Mammary epithelial cell (primary cell): ENCODE measurements at places on chromosomes 3 and 15.

- DNase-seq: no peak
Measured at GRCh38 chr3:89447243-89447642, 339.8 kb downstream of the EPHA3 start.

GRCh38 chr3:107988460-107989175 is 102.2 kb downstream of the CD47 start:
- DNase-seq: peak; percentile 64

DNA sequence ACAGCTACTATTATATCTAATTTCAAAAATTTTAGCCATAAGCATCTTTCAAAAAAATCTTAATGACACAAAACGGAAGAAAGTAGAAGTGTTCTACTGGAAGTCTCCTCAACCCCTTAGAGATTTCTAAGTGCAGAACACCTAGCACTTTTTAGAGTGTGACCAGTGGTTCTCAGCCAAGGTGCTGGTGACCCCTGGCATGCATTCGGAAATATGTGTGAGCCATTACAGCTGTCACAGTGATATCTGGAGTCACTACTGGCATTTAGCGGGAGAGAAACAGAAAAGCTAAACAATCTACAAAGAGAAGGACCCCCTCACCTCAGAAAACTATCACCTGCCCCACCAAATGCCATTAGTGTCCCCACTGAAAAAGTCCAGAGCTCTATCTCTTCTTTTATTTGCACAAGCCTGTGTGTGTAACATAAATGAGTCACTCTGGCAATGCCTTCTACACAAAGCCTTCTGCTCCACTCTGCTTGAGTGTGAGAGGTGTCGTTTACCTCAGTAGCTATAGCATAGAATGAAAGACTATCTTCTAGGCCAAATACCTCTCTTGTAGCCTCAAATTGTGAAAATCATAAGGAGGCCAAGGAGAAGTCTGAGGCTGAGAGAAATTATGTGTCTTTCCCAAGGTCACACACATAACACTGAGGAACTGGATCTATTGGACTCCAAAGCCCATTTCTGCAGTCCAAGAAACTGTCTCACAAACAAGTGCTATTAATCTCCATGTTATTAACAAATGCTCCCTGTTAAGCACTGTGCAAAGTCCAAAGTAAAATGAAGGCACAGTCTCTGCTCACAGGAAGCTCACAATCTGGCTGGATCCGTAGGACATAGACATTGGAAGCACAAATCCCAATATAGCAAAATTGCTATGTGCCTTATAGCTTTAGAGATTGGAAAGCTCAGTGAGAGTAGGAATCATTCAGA is 28.5 kb upstream of the KCNMB2 start:
- DNase-seq: no peak

GRCh38 chr15:36742696-36743095 is 163.3 kb downstream of the CDIN1 start:
- DNase-seq: peak; percentile 43

DNA sequence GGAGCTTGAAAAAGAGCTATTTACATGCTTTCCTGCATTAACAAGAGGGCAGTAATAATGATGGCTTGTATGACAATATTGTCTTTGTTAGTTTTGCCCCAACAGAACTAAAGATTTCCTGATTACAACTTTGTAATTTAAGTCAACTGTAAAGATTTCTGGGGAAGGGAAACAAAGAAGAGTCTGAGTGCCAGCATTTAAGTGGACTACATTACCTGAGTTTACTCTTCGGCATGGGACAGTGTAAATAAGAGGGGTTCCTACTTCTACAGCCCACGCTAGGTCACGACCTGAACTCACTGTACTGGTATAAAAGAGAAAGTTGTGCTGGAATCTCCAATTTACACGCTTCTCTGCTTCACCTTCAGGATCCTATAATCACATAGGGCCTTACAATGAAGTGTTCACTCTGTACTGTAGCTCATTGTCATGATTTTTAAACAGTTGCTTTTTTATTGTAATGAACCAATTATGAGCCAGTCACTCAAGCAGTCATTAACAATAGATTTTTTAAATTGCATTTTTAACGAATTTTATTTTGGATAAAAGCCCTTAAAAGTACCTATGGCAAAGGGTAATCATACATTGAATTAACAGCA is 39.6 kb downstream of the DPH6 start:
- DNase-seq: no peak

GRCh38 chr3:194537732-194538247 is 51.0 kb upstream of the ATP13A3 start:
- DNase-seq: peak; percentile 24

DNA sequence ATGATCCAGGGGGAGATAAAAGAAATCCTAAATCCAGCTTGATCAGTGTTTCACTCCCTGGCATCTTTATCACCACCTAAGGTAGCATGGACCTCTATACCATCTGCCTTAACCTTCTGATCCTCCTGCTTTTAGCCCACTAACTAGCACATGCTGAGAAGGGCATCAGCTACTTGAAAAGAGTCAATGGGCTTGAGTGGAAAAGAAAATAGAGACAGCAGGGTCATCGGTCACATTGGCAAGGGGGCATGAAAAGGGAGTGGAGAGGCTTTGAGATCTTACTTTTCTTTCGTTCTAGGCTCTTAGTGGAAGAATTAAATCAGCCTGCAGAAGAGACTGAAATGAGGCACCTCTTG is 239 bp upstream of the ZFYVE19 start:
- no peak for DNase-seq

- no peak for DNase-seq
Measured at GRCh38 chr3:195176776-195177175, 94.2 kb downstream of the XXYLT1 start.

DNA sequence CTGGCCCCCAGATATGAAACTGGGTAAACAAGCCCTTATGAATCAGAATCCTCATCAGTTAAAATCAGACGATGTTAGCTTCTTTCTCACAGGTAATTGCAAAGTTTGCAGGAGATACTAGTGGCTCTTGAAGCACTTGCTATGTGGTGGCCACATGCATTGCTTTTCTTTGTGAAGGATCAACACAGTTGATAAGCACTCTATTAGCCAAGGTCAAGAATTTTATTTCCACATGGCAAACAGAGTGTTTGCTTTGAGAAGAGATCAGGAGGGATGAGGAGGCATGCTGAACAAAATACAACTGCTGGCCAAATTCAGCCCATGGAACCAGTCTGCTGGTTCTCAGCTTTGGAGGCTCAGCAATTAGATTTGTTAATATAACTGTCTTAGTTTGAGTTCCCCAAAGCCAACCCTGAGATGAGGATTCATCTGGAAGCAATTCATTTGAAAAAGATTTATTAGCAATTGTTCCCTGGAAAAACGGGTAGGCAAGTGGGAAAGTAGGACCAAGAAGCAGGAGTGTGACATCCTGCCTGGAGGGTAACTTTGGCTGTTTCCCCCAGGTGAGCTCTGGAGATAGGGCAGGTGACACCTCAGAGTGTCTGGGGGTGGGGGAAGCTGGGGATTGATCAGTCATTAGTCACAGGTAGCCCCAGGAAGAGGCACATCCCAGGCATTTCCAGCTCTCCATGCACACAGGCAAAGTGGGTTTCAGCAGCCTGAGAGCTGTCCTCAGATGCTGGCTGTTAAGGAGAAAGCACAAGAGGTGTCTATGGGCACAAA is 180.3 kb downstream of the ABHD5 start:
- peak; percentile 63 for DNase-seq

DNA sequence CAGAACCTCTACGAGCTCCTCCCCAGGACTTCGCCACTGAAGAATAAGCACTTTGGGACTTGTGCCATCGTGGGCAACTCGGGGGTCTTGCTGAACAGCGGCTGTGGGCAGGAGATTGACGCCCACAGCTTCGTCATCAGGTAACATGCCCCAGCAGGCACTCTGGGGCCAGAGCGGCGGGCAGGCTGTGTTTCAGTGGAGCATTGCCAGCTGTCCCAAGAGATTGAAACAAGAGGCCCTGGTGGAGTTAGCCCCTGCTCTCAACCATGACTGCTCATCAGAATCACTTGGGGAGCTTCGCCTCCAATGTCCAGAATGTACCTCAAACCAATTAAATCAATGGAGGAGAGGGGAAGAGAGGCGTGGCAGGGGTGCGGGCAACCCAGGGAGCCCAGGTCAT is 44.8 kb downstream of the ST8SIA2 start:
- peak; percentile 16 for DNase-seq

- DNase-seq: no peak
Measured at GRCh38 chr3:67145738-67146137, 147.6 kb downstream of the KBTBD8 start.

- DNase-seq: no peak
Measured at GRCh38 chr3:49422379-49423248, at the start of gene AMT. TSS of gene AMT (minus strand) at chr3:49422473. CDS start at chr3:49422450, 23 bp downstream.

DNA sequence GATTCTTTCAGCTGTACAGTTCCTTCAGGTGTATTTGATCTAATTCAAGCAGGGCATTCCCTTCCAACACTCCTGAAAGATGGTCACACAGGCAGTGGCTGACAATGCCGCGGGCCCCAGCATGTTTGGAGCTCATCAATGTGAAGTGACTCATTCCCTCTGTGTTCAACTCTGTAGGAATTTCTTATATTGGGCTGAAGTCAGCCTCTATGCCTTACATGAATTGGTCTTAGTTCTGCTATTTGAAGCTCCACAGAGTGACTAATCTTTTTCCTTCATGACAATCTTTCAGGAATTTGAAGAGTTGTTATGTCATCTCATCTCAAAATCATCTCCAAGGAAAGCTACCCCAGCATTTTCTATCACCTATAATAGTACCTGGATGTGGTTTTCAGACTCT is 142.5 kb upstream of the C2CD4B start:
- DNase-seq: peak; percentile 89

DNA sequence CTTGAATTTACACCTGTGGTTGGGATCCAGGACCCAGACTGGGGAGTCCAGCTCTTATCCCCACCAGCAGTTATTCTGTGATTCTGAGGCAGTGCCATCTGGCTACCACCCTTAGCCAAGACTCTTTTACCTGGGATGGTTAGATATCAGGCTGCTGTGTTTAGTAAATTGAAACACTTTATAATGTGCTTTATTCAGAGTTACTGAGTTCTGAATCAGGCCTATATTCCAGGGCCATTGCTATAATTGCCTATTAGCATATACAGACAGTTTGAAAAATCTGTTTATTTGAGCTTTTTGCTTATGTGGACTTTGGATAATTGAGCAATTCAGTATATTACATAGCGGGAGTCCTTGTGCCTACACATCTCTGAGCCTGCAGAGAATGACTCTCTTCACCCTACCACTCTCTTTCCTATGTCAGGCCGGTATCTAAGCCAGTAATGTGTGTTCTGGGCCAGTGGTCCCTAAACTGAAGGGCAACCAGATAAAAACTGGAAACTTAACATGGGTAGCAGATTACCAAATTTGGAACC is 45.4 kb upstream of the TRAK1 start:
- DNase-seq: no peak

DNA sequence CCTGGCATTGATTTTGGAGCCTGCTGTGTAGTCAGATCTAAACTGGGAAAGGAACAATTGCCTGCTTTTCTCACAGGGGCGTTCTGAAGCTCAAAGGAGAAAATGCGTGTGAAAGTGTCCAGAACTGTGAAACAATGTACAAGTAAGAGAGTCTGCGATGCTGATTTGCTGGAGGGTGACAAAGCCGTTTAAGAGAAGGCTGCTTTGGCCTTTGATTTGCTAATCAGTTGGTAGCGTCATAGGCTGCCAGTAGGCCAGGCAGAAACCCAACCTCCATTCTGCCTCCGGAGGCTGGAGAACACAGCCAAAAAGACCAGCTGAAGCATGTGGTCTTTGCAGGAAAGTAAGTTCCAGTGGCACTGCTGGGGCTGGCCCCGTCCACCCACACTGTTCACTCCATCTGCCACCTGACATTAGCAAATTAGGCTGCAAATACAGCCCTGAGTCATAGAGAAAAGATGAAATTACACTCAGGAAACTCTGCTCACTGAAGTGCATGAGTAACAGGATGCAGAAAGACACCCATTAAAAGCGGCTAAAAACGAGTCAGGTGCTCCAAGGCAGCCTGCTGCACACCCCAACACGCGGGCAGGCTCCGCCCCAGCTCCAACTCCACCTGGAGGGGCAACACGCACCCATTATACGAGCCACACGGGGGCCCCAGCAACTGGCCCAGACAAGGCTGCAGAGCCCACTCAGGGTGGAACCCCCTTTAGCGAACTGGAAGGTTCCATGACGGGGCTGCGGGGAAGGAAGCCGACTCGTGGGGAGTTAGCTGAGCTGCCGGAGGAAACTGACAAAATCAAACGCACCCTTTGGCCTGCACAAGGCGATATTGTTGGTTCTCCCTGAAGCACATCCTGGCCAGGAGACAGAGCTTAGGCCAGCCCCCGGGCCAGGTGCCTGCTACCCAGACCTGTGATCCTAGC is 31.6 kb downstream of the ZDHHC19 start:
- DNase-seq: peak; percentile 91

GRCh38 chr3:48034000-48034516 is 17.8 kb upstream of the MAP4 start:
- peak; percentile 87 for DNase-seq

DNA sequence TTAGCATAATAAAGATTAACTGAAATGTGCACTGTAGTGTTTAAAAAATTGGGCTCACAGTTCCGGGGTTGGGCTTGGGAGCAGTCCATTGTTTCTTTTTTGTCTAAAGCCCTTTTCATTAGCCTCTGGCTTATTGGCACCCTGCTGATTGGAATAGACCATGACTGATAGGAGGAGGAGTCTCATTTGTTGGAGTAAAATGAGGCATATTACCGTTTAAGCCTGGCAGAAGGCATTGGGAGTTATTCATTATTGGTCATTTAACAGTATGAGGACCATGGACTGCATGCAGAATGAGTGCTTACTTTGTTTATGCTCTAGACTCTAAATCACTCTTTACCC is 139.0 kb upstream of the CGNL1 start:
- no peak for DNase-seq

- DNase-seq: no peak
Measured at GRCh38 chr3:15289661-15290060, 42.7 kb downstream of the SH3BP5 start.

GRCh38 chr3:10187290-10187876 is 22.7 kb downstream of the IRAK2 start:
- peak; percentile 40 for DNase-seq

DNA sequence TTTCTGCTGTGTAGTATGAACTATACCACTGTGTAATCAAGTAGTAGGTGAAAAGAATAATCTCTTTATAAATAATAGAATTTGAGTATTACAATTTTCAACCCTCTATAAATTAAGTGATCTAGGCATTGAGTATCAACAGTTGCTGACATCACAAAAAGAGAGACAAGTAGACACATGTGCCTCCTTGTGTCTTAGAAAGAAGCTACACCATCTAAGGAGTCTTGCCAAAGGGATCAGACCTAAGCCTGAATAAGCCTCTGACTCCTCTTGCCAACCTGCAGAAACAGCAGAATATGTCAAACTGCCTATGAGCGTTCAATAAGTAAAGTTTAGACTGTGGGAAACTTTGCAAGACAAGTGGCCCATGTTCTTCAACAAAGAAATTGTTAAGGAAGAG is 5.8 kb upstream of the MTMR10 start:
- peak; percentile 40 for DNase-seq
